ENCODE measurements at places on chromosomes 11 and 22. TPM values are rescaled to one million over a fixed set of nuclear protein-coding genes. Genes with fewer than 3 reads are reported as not detected.

INS gene
- not detected for total RNA-seq

SCN3B gene
- total RNA-seq = under 0.01 TPM

TSGA10IP gene
- total RNA-seq = not detected

BAD gene
- 79.9 TPM for total RNA-seq

DDI1 gene
- total RNA-seq = not detected

BACE1 gene
- 17.7 TPM for total RNA-seq

GRCh38 chr11:71843858-71844257, 10.9 kb downstream of the DEFB108B start:
- no peaks in the 10 kb centered on the region for H3K36me3 ChIP-seq
- H3K4me3 ChIP-seq = no peak overlapping the region
- no peak overlapping the region for H3K27ac ChIP-seq
- H3K4me1 ChIP-seq = no peaks in the 10 kb centered on the region
- no peak for DNase-seq

GRCh38 chr11:12552692-12553091, 121.5 kb upstream of the TEAD1 start:
- peaks cover 7% of the 10 kb centered on the region for H3K4me1 ChIP-seq
- no peaks in the 10 kb centered on the region for H3K27me3 ChIP-seq
- H3K36me3 ChIP-seq = no peaks in the 10 kb centered on the region
- DNase-seq = peak; percentile 97
- H3K27ac ChIP-seq = no peak overlapping the region

DNA sequence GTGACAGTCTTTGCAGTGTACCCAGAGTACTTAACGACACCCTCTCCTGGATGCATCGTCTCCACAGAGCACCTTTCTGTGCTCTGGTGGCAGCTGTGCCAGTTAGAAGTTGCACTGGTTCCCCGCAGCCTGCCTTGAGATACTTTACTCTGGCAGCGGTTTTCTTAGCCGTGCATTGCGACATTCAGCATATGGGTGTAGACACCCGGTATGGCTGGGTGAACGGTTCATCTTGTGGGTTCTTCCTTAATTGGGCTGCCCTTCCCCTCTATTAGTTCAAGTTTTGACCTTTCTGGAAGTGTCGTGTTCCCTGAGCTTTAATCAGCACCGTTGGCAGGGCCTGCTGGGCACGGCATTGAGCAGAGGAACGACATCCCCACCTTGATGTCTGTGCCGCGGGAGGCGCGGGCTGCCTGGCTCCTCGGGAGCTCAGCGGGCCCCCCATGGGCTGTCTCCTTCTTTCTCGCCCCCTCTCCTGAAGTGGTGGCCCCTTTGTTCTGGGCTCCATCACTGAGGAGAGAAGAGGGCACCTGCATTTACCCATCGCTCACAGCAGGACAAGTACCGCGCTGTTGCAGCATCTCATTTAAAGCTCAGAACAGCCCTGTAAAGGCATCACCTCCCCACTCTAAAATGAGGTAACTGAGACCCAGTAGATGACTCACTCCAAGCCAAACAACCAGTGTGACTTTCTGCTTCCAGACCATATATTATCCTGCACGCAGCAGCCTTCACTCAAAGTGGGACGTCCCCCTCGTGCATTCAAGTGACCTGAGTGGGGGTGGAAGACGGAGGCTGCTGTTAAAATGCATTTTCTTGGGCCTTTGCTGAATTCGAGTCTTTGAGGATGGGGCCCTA, 13.3 kb downstream of the FAM83F start:
- peaks cover 29% of the 10 kb centered on the region for H3K27me3 ChIP-seq
- H3K4me3 ChIP-seq = no peak overlapping the region
- no peak overlapping the region for H3K27ac ChIP-seq
- DNase-seq = no peak
- H3K4me1 ChIP-seq = no peaks in the 10 kb centered on the region

DNA sequence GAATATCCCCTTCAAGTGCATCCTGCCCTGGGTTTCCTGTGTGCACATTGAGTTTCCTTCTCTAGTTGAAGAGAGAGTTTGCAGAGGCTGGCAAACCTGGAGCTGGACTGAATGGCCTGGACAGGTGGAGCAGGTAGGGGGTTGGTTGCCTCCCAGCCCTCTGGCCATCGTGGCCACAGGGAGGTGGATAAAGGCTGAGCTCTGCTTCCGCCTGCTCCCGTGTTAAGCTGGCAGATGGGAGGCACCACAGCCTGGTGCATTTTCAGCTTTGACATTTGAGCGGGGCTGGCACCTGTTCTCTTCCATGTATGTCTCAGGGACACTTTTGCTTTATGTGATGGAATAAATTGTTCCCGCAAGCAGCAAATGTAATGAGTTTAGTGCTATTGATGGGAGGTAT, 11.1 kb downstream of the MICAL2 start:
- H3K4me1 ChIP-seq = peaks cover 49% of the 10 kb centered on the region
- no peak overlapping the region for H3K27ac ChIP-seq
- peaks cover 9% of the 10 kb centered on the region for H3K36me3 ChIP-seq

DNA sequence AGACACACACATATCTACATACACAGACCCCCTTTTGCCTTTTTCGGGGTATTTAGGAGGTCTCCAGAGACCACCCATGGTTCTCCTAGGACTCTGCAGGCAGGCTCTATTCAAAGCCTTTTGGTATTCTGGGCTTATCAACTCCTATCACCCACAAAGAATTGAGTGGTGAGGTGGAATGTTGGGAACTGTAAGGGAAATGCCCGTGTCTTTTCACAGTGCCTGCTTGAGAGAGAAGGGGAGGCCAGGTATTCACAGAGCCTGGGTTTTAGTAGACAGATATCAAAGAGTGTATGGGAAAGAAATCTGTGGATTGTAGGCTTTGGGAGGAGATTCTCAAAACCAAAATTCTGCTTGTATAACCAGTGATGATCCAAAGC, 44.0 kb upstream of the CSNK2A3 start:
- H3K36me3 ChIP-seq = no peaks in the 10 kb centered on the region
- DNase-seq = peak; percentile 61
- H3K4me1 ChIP-seq = peaks cover 6% of the 10 kb centered on the region
- H3K27me3 ChIP-seq = no peaks in the 10 kb centered on the region

DNA sequence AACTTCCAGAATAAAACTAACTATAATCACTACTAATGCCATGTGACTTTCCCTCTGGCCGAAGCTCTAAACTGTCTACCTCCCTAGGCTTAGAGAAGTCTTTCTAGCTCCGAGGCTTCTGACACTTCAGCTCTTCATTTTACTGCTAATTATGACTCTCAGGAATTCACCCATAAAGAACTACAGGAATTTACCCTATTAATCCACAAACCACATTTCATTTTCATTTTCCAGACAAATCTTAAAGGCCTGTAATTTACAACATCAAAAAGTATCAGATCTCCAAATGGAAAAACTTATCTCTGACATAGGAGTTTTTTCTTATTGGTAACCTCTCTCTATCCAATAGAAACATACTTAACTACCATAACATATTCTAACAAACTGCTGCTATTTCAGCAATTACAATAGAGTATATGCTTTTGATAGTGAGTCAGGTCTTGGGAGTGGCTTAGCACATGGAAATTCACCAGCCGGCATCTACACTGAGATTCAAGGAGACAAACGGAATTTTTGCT, 33.4 kb downstream of the MRTFA start:
- H3K4me3 ChIP-seq = no peak overlapping the region
- peak; percentile 64 for DNase-seq
- peak overlapping the region; percentile 7 for H3K27ac ChIP-seq
- H3K4me1 ChIP-seq = peaks cover 8% of the 10 kb centered on the region
- H3K36me3 ChIP-seq = no peaks in the 10 kb centered on the region
- H3K27me3 ChIP-seq = no peaks in the 10 kb centered on the region

GRCh38 chr11:122074022-122074421, 42.0 kb downstream of the BLID start:
- H3K27ac ChIP-seq = no peak overlapping the region
- no peaks in the 10 kb centered on the region for H3K36me3 ChIP-seq
- H3K4me1 ChIP-seq = peaks cover 5% of the 10 kb centered on the region
- no peak for DNase-seq
- H3K27me3 ChIP-seq = no peaks in the 10 kb centered on the region

Data from fibroblast of lung (primary cell).